ENCODE measurements at places on chromosomes 16 and 17. TPM values are rescaled to one million over a fixed set of nuclear protein-coding genes. Genes with fewer than 3 reads are reported as not detected.

- no peaks in the 10 kb centered on the region for H3K36me3 ChIP-seq
- no peak for DNase-seq
- no peaks in the 10 kb centered on the region for H3K27me3 ChIP-seq
- H3K27ac ChIP-seq: peak overlapping the region; percentile 89
- H3K4me3 ChIP-seq: peak overlapping the region; percentile 74
These were observed 623 bp downstream of the MBTPS1 start for GRCh38 chr16:84115919-84116719.

- no peaks in the 10 kb centered on the region for H3K27me3 ChIP-seq
- no peaks in the 10 kb centered on the region for H3K36me3 ChIP-seq
- no peak for DNase-seq
- no peak overlapping the region for H3K4me3 ChIP-seq
- H3K4me1 ChIP-seq: peaks cover 65% of the 10 kb centered on the region
These were observed 3.8 kb downstream of the ARHGDIA start for GRCh38 chr17:81867170-81867990.

DNA sequence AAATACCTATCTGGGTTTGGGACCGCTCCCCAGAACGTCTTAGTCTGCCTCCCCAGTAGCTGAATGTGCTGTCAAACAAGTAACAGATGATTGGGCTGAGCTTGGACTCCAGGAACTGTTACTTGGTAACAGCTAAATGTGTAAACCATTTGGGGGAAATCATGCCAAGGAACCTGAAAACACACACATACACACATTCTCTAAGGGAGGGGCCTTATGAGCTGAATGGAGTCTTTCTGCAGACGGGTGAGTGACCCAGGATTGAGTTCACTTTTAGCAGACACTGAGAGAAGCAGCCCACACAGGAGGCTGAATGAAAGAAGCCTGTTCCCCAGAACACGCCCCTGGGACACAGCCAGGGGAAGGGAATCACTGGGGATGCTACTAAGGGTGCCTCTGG lies 1.6 kb downstream of the ACLY start:
- no peaks in the 10 kb centered on the region for H3K27me3 ChIP-seq
- peaks cover 28% of the 10 kb centered on the region for H3K4me1 ChIP-seq
- DNase-seq: no peak
- no peak overlapping the region for H3K27ac ChIP-seq

DNA sequence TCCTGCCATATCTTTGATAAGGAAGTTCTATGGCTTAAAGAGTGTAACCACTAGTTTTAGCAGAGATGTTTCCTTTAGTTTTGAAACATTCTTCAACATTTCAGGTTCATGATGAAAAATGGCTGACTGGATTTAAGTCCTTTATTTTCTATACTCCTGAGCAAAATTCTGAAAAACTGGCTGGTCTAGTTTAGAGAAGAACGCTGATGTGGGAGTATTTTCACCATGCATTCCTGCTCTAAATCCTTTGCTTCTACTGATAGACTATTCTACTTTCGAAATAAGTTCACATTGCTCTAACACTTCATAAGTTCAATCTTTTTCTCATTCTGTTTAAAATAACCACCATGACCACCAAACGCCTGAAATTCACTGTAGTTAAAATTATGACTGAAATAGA lies 281.9 kb downstream of the FTO start:
- H3K4me1 ChIP-seq: peaks cover 6% of the 10 kb centered on the region
- no peaks in the 10 kb centered on the region for H3K36me3 ChIP-seq
- no peak overlapping the region for H3K4me3 ChIP-seq
- H3K27me3 ChIP-seq: no peaks in the 10 kb centered on the region
- no peak for DNase-seq

DNA sequence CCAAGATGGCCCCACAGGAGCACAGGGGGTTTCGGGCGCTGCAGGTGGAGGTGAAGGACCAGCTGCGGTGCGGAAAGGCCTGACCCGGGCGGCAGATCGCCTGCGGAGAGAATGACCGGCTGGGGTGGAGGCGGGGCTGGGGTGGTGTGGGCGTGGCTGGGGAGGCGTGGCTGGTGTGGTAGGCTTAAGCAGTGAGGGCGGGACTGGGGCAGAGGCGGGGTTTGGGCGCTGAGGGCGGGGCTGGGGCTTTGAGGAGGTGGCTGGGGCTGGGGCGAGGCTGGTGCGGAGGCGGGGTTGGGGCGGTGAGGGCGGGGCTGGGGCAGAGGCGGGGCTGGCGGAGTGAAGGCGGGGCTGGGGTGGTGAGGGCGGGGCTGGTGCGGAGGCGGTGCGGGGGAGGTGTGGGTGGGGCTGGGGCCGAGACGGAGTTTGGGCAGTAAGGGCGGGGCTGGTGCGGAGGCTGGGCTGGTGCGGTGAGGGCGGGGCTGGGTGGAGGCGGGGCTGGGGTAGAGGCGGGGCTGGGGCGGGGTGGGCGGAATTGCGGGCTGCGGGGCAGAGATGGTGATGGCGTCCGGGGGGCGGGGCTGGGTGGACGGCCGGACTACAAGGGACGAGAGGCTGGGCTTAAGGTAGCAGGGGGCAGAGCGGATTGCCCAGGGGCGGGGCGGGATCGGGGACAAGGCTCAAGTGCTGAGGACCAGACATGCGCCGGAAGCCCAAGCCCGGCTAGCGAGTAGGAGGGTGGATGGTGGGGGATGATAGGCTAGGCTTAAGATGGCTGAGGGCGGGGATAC lies 9.9 kb upstream of the GSDMA start:
- peaks cover 4% of the 10 kb centered on the region for H3K4me1 ChIP-seq
- H3K36me3 ChIP-seq: no peaks in the 10 kb centered on the region
- H3K27me3 ChIP-seq: no peaks in the 10 kb centered on the region
- peak; percentile 99 for DNase-seq
- H3K4me3 ChIP-seq: no peak overlapping the region
- no peak overlapping the region for H3K27ac ChIP-seq

DNA sequence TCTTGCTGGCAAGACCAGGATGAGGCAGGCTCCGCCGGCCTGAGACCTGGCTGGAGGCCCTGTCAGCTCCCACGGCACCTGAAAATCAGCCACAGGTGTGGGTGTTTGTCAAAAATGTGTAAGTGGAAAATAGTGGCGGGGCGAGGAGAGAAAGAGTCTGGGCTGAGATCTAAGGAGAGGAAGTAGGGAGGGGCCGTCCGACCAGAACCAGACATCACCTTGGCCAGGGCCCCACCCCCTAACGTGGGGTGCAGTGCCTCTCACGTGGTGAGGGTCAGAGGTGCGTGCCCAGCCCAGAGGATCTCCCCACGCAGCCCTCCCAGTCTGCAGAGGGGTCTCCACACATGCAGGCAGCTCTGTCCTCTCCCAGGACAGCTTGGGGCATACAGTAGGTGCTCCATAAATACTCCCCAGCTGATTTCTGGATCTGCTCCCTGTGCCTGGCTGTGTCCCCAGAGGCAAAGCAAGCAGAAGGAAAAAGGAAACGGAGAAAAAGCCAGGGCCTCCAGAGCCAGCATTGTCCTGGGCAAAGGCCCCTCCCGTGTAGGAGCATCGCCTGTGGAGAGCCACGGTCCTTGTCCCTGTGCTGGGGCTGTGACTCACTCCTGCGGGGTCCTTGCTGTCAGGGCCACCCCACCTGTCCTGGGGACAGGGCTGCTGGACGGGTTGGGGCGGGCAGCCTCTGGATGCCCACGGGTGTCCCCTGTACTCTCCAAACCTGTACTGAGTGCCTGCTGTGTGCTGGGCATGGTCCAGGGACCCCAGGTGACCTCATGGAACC lies 16.7 kb downstream of the ZFPM1 start:
- no peaks in the 10 kb centered on the region for H3K36me3 ChIP-seq
- DNase-seq: no peak
- no peak overlapping the region for H3K27ac ChIP-seq
- H3K4me3 ChIP-seq: no peak overlapping the region
- H3K27me3 ChIP-seq: no peaks in the 10 kb centered on the region
- H3K4me1 ChIP-seq: peaks cover 18% of the 10 kb centered on the region

GRCh38 chr16:17125671-17126070 lies 345.1 kb downstream of the XYLT1 start:
- no peaks in the 10 kb centered on the region for H3K4me1 ChIP-seq
- H3K27ac ChIP-seq: no peak overlapping the region
- no peak for DNase-seq
- H3K27me3 ChIP-seq: no peaks in the 10 kb centered on the region
- H3K36me3 ChIP-seq: no peaks in the 10 kb centered on the region

DNA sequence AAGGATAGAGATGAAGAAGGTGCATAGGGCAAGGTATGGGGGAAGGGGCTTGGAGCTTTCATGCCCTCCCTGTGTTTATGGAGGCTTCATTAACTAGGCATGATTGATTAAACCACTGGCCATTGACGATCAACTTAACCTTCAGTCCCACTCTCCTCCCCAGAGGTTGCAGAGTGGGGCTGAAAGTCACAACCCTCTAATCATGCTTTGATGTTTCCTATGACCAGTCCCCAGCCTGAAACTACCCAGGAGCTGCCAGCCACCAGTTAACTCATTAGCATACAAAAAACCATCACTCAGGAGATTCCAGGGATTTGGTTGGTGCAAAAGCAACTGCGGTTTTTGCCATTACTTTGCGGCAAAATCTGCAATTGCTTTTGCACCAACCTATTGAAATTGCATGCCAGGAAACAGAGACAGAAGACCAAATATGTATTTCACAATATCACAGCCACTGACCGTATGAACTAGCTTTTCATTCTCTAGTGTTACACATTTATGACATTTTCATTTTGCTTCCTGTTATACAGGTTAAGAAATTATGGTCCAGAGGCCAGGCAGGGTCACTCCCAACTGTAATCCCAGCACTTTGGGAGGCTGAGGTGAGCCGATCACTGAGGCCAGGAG lies 5.4 kb downstream of the GFOD2 start:
- no peaks in the 10 kb centered on the region for H3K27me3 ChIP-seq
- no peak for DNase-seq
- peaks cover 11% of the 10 kb centered on the region for H3K4me1 ChIP-seq
- no peak overlapping the region for H3K27ac ChIP-seq
- H3K36me3 ChIP-seq: no peaks in the 10 kb centered on the region
- H3K4me3 ChIP-seq: no peak overlapping the region

GRCh38 chr17:7177191-7177953 lies 1.8 kb downstream of the ASGR1 start:
- H3K36me3 ChIP-seq: no peaks in the 10 kb centered on the region
- peaks cover 6% of the 10 kb centered on the region for H3K4me1 ChIP-seq
- H3K27me3 ChIP-seq: peaks cover 18% of the 10 kb centered on the region
- peak; percentile 68 for DNase-seq
- H3K4me3 ChIP-seq: no peak overlapping the region

GRCh38 chr16:86886651-86887050 lies 308.3 kb downstream of the FOXL1 start:
- no peaks in the 10 kb centered on the region for H3K4me1 ChIP-seq
- H3K4me3 ChIP-seq: no peak overlapping the region
- H3K36me3 ChIP-seq: no peaks in the 10 kb centered on the region
- no peak overlapping the region for H3K27ac ChIP-seq
- DNase-seq: no peak
- H3K27me3 ChIP-seq: no peaks in the 10 kb centered on the region

DNA sequence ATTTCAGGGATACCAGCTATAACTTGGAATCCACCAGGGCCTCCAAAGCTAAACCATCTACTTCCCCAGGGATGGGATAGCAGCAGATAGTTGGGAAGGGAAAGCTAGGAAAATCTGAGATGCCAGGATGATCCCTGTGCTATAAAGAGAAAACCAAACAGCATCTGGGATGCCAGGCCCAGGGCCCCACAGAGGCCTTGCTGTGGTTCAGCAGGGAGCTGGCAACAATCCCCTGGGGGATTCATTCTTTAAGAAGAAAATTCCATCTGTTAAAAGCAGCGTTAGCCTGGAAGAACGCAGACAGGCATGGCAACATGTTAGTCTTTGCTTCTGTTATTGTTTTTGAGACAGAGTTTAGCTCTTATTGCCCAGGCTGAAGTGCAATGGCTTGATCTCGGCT lies 16.6 kb downstream of the MYO18A start:
- H3K27ac ChIP-seq: no peak overlapping the region
- H3K4me3 ChIP-seq: no peak overlapping the region
- peaks cover 47% of the 10 kb centered on the region for H3K4me1 ChIP-seq
- no peak for DNase-seq

DNA sequence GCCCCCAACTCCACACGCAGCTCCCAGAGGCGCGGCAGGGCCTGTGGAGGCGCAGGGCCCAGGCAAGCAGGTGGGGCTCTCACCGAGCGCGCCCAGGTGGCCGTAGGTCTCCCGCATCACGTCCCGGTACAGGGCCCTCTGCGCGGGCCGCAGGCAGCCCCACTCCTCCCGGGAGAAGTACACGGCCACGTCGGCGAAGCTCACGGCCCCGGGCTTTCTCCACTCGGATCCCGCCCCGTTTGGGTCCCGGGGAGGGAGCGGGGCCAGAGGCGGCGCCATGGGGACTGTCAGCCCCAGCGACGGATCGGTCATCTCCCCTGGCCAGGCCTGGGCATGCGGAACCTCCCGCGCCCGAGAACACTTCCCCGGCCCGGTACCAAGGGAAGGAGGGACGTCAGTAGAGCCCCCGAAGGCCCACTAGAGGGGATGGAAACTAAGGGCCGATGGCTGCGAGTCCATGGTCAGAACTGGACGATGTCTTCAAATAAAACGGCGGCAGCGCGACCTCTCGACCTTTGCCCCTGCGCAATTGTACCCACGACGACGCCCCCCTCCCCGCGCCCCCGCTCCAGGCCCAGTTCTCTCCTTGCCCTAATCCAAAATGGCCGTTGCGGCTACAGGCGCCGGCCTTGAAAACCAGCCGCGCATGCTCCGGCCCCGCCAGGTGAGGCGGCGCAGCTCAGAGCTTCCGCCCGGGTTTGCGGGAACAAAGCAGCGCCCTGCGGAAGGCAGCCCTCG lies at the start of gene ZNF747:
ZNF747 (minus strand) TSS at position 491 of the 738 bp plus-strand sequence; CDS start at position 312, 179 bp downstream.
- peak; percentile 95 for DNase-seq
- H3K36me3 ChIP-seq: peaks cover 25% of the 10 kb centered on the region
- peaks cover 34% of the 10 kb centered on the region for H3K4me1 ChIP-seq
- H3K4me3 ChIP-seq: peak within 1 kb of the TSS; percentile 94
- H3K27me3 ChIP-seq: no peaks in the 10 kb centered on the region
- H3K27ac ChIP-seq: peak within 1 kb of the TSS; percentile 86

DNA sequence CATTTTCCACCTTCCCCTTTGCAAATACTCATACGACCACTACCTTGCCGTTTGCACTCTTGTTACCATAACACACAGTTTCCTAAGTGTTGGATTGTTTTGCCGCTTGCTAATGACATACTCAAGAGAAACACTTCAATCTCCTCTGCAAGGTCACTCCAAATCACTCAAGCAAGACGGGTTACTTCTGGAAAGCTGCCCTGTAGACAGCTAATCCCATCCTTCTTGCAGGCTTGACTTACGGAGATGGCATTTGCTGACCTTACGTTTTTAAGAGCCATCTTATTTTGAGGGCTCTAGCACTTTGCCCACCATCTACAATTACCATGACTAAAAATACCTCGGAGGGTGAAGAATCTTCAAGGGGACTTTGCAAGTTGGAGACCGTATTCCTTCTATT lies 46.2 kb downstream of the MYH3 start:
- H3K4me1 ChIP-seq: no peaks in the 10 kb centered on the region
- no peak overlapping the region for H3K4me3 ChIP-seq
- H3K27me3 ChIP-seq: no peaks in the 10 kb centered on the region
- no peak overlapping the region for H3K27ac ChIP-seq

Gene SLC38A7
- total RNA-seq: 30.4 TPM

Gene G6PC1
- total RNA-seq: not detected

Gene CLDN7
- 2.2 TPM for total RNA-seq

Gene KRT23
- total RNA-seq: not detected

Gene CX3CL1
- 11.6 TPM for total RNA-seq

Gene PLCG2
- total RNA-seq: 8.0 TPM

Gene SLC13A5
- 0.72 TPM for total RNA-seq
